ENCODE measurements at places on chromosomes 5 and 9.
A peak's percentile ranks its signal among the peaks of the same experiment; 100 is the strongest.

DNA sequence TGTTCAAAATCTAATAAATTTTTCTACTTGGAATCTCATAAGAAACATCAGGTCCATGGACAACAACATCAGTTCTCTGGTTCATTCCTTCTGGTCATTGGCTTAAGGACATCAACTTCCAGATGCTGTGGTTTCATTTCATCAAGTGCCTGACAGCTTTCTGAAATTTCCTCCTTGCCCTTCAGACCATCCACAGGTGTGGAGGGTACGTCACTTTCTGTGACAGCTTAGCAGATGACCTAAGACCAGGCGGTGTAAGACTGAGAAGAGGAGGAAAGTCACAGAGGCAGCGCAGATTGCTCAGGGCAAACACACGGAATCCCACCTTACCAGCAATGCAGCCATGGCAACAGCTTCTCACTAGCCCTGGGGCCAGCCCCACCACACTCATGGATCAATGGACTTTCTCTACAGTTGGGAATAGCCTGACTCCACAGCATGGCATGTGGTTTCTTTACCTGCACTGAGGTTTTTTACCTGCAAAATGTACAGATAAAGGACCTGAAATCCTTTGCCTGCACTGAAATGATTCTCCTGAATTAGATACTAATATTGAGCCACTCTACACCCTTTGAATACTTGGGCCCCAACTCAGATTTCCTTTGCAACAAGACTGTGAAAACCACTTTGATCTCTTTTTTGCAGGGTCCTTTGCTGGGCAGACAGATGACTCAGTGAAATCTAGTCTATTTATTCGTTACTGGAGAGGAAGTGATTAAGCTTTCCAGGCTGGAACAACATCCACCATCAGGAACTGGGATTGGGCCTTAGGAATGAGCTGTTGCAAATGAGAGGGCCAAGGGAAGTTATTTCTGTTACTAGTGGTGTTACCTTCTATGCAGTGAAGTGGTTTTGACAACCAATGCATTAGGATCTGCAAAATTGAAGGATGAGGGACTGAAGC, 26.9 kb downstream of the TICAM2 start:
- no peak for DNase-seq

DNA sequence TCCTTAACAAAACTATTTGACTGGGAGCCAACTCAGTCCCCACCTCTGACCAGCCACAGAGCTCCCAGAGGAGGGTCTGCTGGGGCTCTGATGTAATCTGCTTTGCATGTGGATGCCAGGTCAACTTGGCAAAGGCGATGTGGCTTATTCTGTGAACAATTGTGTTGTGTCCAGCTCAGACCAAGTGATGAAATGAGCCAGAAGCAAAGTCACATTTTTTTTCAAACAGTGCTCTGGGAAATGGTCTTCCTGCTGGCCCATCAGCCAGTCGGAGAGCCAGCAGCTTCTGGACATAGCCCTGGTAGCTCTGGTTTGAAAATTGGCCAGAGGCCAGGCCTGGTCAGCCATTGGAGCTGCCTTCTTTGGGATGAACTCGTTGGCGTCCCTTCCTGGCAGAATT, 86.5 kb downstream of the ANGPTL2 start:
- no peak for DNase-seq

DNA sequence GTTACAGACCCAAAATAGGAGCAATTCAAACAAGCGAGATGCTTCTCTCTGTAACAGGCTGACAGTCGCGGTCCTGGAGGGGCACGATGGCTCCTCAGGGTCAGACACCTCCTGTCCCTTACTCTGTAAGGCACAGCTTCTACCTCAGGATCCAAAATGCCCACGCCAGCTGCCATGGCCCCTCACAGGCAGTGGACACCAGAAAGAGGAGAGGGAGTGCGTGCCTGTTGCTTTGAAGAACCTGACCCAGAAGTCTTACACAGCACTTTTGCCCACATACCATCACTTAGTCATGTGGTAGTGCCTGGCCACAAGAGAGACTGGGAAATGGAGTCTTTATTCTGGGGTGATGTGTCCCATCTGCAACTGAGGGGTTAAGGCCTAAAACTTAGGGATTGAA, 11.6 kb upstream of the ABL1 start:
- DNase-seq, result no peak

- DNase-seq, result peak; percentile 63
These were observed 45.7 kb upstream of the TGFBR1 start for GRCh38 chr9:99058964-99059921.

- DNase-seq, result no peak
These were observed 99.7 kb downstream of the NPR3 start for GRCh38 chr5:32810804-32811203.

DNA sequence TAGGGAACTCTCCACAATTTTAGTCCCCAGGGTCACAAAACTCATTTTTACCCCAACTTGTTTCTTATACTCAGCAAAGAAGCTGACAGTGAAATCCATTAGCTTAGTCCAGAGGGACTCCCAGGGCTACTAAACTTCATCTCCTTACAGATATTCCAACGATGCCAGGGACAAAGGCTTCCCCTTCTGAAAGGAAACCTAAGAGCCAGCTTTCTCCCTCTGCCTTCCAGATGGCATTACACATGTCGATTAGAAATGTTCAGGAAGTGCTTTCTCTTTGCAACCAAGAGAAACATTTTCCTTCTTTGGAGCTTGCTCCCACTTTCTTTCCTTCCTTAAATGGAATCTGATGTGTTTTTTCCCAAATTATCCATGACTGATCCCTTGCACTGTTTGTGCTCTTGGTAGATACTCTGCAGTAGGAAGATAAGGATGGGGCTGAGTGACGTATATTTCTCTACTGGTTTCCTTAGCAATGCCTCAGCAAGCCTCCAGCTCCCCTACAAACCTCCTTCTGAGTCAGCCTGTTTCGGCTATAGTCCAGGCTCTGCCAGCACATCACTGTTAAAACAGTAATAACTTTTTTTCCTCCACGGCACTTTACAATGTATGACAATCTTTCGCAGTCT, 43.0 kb upstream of the HTR4 start:
- DNase-seq, result no peak

- DNase-seq, result no peak
These were observed 2.7 kb upstream of the GBGT1 start for GRCh38 chr9:133166392-133166791.

- DNase-seq, result no peak
These were observed 69.2 kb downstream of the ANGPTL2 start for GRCh38 chr9:127053057-127053821.

DNA sequence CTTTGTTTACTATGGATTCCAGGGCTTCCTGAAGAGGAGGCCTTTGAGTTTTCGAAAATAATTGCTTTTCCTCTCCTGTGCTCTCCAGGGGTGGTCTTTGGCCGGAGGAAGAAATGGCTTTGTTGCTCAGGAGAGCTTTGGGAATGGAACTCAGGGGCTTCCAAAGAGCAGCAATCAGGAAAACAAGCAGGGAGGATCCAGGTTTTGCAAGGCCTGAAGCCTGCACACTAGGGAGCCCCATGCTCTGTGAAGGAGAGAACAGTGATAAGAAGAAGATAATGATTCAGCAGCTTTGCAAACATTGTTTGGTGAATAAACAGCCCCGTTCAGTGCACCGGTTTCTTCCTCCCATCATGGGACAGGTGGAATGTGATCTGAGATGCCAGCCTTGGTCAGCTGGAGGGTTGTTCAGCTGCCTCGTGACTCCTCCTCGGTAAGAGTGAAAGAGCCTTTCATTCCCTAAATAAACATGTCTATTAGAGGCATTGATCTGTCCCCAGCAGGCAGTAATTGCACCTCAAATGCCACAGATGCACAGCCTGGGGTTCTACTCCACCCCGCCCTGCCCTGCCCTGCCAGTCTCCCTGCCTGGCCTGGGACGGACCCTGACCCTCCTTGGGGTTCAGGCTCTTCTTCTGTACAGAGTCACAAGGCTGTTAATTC, 11.5 kb upstream of the ALDH1B1 start:
- no peak for DNase-seq

- no peak for DNase-seq
These were observed 13.4 kb upstream of the CCDC112 start for GRCh38 chr5:115309751-115310370.

GRCh38 chr9:94135222-94135621, 51.0 kb downstream of the PTPDC1 start:
- no peak for DNase-seq

DNA sequence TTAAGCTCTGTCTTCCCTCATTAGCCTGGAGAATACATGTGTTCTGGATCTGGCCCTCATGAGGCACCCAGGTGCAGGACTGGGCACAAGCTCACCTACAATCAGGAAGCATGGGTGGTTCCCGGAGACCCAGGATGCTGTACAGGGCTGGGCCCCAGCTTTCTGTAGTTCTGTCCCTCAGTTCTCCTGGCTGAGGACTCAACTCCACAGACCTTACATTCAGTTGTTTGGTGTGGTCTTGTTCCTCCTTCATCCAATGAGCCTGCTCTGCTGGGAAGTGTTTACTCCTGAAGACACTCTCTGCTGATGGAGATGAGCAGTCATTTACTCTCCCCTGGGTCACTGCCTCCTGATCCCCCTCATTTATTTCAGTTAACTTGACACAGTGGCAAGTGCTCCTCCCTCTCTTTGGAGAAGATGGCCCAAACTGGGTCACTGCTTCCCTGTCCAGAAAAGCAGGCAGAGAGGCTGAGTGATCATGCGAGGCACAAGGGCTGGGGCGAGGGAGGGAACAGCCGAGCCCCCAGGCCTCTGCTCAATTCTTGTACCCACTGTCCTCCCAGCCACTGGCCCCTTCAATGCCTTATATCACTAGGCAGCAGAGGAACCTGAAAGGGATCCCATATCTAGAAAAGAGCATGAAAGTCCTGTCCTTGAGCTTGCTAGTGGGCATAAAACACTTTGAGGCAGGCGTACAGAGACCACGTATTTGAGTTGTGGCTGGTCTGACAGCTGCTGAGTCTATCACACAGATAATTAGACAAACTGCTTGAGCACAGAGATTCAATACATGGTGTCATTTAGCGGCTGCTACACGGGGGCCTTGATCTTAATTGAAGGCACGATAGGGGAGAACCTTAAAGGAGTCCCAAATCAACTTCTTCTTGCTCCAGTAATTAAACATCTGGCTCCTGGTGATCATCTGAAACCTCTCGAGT, 221.7 kb downstream of the FSTL4 start:
- peak; percentile 32 for DNase-seq

- no peak for DNase-seq
These were observed 290.1 kb upstream of the TRPC7 start for GRCh38 chr5:136655468-136655867.

- DNase-seq, result peak; percentile 19
These were observed 69.8 kb downstream of the SYK start for GRCh38 chr9:90871327-90871935.
